CD8-positive, alpha-beta T cell (primary cell): ENCODE measurements at places on chromosomes 1 and 21. TPM values are rescaled to one million over a fixed set of nuclear protein-coding genes. Genes with fewer than 3 reads are reported as not detected.

The FOXD3 gene
- total RNA-seq = not detected

The RNU1-1 gene
- 3,774 TPM for total RNA-seq

The PKLR gene
- not detected for total RNA-seq

- DNase-seq = no peak
Measured at GRCh38 chr1:162165528-162165927, 96.0 kb downstream of the NOS1AP start.

GRCh38 chr1:236515443-236515958 is 8.3 kb upstream of the LGALS8 start:
- DNase-seq = no peak

GRCh38 chr21:17964716-17965115 is 145.6 kb upstream of the C21orf91 start:
- DNase-seq = no peak

DNA sequence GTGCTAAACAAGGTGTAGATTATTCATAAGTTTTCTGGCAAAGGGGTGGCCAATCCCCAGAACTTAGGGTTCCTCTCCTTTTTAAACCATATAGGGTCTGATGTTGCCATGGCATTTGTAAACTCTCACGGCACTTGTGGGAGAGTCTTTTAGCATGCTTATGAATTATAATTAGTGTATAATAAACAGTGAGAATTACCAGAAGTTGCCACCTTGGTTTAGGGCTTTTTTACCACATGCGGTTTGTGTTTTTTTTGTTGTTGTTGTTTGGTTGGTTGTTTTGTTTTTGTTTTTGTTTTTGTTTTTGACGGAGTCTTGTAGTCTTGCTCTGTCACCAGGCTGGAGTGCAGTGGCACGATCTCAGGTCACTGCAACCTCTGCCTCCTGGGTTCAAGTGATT is 8.9 kb upstream of the LAX1 start:
- DNase-seq = no peak

DNA sequence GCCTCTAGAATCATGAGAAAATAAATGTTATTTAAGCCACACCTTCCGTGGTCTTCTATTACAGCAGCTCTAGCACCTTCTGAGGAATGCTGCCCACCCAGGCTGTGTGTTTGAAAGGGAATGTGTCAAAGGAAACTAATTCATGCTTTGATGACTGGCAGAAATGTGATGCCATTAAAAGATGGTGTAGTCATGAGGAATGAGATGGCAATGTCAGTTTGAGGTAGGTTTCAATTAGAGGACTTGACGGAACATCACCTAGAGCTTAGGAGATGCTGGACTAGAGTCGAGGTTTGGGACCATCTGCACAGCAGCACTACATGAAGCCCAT is 10.6 kb downstream of the PDZK1 start:
- DNase-seq = no peak

DNA sequence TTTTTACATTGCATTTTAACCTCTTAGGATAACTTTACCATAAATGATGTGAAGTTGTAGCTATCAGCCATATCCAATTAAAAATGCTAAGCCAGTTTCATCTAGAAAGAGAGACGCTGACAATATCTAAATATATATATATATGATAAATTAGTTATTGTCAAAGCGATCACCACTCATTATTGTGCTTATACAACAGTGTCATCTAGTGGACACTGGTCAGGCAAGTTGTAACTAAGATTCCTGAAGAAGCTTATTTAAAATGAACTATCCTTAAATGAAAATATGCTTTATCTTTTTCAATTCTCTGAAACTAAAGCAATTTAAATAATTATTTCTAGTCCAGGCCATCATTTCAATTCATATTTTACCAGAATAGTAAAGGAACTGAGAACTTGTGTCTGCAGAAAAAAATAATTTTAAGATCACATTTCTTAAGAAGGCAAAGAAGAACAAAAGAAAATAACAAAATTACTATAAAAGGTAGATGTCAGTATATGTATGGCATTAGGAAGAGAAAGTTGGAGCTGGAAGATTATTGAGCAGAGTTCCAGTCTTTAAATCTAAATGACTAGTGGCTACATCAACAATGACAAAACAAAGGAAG is 193.3 kb upstream of the SNX7 start:
- DNase-seq = peak; percentile 65

DNA sequence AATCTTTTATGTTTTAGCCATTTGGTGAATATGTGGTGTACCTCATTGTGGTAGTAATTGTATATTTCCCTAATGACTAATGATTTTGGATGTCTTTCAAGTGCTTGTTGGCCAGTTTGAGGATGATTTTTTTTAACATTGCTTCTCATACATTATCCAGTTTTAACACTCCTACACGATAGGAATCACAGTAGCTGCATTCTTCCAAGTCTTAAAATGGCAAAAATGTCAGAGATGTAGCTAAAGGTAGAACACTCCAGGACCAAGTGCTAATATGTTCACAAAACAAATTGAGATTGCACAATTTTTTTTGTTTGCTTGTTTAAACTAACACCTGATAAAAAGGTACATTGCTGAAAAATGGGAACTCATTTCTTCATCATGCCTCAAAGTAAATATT is 11.7 kb downstream of the USP25 start:
- no peak for DNase-seq

- DNase-seq = no peak
Measured at GRCh38 chr1:159421821-159422220, 10.2 kb upstream of the OR10J4 start.

- peak; percentile 78 for DNase-seq
Measured at GRCh38 chr1:40712997-40713396, 21.5 kb downstream of the NFYC start.

- DNase-seq = no peak
Measured at GRCh38 chr1:53315456-53316423, 12.1 kb downstream of the LRP8 start.

GRCh38 chr1:160070243-160071163 is 543 bp upstream of the KCNJ10 start:
- DNase-seq = peak; percentile 70

DNA sequence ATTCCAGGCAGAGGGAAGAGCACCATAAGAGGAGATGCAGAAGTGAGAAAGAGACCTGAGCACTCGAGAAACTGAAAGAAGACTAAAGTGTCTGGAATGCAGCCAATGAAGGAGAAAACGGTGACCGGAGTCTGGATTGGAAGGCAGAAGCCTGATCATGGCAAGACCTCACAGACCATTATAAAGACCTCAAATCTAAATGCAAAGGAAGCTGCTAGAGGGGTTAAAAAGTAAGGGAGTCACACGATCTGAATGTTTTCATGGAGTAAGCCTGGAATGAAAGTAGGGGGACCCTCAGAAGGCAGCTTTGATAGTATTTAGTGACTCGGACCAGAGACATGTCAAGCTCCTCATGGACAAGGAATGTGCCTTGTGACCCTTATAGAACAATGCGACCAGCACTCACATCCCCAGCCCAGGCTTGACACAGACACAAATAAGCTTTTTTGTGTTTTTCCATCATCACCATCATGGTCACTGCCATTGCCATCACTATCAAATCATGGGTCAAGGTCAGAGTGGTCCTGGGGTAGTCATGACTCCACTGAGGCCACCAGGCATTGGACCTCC is 183.6 kb downstream of the SEC16B start:
- DNase-seq = no peak

DNA sequence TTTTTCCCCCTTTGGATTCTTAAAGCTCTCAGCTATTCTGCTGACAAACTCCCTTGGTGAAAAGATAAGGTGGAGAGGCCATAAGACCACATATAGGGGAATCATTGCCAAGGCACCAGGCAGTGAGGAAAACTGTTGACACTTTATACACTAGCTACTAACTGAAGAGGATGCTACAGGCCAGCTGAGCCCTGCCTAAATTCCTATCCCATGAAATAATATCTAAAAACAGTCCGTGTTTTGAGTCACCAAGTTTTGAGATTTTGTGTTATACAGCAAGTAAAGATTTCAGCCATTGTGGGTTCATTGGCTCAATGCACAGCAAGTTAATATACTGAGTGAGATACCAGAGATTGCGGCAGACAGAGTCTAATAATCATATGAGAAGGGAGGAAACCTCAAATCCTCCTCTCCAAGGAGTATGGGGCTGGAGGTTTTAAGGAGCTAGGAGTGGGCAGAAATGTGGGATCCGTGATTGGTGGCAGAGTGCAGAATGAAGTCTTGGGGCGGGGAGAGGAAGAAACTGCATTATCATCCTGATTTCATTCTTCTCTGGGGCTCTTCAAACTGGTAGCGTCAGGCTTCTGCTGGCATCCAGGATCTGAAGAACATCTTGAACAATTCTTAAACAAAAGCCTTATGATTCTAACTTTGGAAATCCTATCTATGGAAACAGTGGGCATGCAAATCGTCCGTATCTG is 9.2 kb downstream of the CLDN8 start:
- no peak for DNase-seq

- no peak for DNase-seq
Measured at GRCh38 chr1:33018112-33018511, 18.6 kb downstream of the AK2 start.

DNA sequence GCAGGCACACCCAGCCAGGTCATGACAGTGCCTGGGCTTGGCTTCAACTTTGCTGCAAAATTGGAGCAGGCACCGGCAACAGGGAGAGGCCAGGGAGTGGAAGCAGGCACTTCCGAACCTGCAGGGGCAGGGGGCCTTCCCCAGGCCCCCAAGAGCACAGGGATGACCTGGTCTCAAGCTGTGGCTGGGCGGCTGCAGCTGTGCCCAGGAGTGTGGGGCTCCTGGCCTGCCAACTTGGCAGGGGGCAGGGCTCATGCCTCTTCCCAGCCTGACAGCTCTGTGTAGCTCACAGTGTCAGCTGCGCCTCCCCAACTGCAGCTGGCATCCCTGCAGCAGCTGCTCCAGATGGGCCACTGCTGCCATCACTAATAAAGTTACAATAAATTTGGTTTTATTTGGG is 51.5 kb upstream of the SCYL3 start:
- DNase-seq = no peak

DNA sequence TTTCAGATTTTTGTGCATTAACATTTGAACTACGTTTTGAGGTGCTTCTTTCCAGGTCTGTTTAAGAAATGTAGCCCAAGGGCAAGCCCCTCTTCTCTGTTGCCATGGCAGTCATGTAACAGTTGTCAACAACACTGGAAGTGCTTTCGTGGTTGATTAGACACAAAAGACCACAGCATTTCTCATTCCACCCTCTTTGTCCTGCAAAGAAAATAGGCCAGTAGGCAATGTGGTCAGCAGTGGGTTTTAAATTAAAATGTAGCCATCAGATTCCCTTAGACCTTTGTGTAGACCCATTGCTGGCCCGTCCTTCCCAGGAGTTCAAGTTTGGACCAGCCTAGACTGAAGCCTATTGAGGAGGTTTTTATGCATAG is 35.4 kb downstream of the VANGL1 start:
- DNase-seq = no peak

DNA sequence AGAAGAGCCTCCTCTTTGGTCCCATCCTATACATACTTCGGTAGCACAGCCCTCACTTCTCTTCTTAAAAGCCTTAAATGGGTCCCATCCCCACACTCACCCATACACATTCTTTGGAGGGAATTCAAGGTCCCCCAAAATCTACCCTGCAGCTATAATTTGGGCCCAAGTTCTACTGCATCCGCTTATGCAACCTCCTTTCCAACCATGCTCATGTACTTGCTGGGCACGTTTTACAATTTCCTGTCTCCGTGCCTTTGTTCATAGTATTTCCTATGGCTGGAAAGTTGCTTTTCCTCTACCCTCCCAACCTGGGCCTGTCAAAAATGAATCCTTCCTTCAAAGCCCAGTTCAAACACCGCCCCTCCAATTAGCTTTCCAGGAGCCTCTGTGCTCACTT is 99.7 kb downstream of the SLC45A1 start:
- no peak for DNase-seq
